Epithelial cell of esophagus (primary cell): ENCODE measurements at places on chromosomes 3 and 15.

GRCh38 chr3:136938334-136938733 is 19.4 kb upstream of the IL20RB start:
- DNase-seq = peak; percentile 61

DNA sequence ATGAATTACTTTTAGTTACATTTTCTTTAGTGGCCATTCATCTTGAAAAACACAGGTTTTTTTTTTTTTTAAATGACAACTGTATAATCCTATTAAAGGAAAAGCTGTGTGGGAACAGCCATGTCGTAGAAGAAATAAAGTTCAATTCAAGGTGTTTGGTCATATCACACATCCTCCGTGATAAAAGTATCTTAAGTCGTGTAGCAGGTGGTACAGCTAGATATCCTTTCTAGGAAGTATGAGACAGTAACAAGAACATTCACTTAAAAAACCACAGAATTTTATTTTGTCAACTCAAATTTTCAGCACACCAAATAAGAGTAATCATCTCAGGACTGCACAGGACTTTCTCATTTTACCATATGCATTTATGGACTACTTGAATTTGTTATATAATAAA is 16.1 kb downstream of the ZDHHC23 start:
- no peak for DNase-seq

GRCh38 chr3:15796771-15797641 is 773 bp downstream of the ANKRD28 start:
- DNase-seq = peak; percentile 65

DNA sequence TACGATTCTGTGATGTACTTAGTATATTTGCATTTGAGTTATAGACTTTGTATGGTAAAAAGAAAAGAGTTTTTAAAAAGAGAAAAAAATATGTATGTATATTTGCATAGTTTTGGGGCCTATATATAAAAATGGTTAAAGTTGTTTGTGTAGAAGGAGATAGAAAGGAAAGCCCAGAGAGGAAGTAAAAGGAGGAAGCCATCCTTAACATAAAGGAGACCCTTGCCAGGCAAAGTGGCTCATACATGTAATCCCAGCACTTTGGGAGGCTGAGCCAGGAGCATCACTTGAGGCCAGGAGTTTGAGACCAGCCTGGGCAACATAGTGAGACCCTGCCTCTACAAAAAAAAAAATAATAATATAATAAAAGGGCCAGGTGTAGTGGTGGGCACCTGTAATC is 8.4 kb downstream of the SNAP23 start:
- DNase-seq = no peak

DNA sequence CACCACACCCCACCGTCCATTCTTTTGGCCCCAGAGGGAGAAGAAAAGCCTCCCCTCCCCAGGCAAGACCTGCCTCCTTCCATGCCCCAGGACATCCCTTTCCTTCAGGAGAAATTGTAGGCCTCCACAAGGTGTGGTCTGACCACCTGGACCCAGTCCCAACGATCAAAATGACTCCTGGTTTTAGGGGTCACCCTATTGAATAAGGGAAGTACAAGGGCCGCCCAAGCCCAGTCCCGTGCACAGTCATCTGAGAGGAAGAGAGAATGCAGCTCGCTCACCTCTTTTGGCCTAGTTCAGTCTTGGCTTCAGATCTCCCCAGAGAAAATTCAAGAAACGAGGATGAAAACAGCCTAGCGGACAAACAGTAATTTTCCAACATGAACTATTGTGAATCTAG is 249.1 kb downstream of the UACA start:
- no peak for DNase-seq

GRCh38 chr3:132317229-132317948 is at the start of gene ACP3:
Gene ACP3 (plus strand): TSS chr3:132317407. CDS start chr3:132317457, 50 bp downstream.
- DNase-seq = peak; percentile 91

- DNase-seq = peak; percentile 58
These were observed 129.4 kb downstream of the VGLL4 start for GRCh38 chr3:11514191-11514821.

DNA sequence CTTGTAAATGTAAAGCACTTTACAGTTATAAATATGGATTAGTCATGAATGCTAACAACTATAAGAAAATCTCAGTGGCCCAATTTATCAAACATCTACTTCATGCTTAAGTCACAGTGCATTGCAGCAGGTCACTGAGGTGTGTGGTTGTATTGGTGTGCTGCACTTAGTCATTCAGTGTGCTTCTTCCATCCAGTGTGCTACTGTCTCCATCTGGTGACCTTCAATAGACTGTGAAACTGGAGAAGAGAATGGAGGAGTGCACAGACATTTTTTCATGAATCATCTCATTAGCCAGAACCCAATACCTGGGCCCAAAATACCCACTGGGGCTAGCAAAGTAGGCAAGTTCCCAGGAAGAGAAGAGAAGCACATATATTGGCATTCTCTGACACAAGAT is 199.6 kb downstream of the SHOX2 start:
- DNase-seq = peak; percentile 14

GRCh38 chr3:138030734-138031280 is 20.8 kb downstream of the CLDN18 start:
- DNase-seq = no peak

GRCh38 chr3:18847583-18848197 is 300.6 kb upstream of the KCNH8 start:
- DNase-seq = peak; percentile 27

GRCh38 chr3:126659915-126660886 is 5.3 kb upstream of the TXNRD3 start:
- DNase-seq = peak; percentile 18

GRCh38 chr3:129560269-129560787 is 17.4 kb downstream of the H1-8 start:
- no peak for DNase-seq

GRCh38 chr3:105762749-105763658 is 105.8 kb downstream of the CBLB start:
- no peak for DNase-seq

DNA sequence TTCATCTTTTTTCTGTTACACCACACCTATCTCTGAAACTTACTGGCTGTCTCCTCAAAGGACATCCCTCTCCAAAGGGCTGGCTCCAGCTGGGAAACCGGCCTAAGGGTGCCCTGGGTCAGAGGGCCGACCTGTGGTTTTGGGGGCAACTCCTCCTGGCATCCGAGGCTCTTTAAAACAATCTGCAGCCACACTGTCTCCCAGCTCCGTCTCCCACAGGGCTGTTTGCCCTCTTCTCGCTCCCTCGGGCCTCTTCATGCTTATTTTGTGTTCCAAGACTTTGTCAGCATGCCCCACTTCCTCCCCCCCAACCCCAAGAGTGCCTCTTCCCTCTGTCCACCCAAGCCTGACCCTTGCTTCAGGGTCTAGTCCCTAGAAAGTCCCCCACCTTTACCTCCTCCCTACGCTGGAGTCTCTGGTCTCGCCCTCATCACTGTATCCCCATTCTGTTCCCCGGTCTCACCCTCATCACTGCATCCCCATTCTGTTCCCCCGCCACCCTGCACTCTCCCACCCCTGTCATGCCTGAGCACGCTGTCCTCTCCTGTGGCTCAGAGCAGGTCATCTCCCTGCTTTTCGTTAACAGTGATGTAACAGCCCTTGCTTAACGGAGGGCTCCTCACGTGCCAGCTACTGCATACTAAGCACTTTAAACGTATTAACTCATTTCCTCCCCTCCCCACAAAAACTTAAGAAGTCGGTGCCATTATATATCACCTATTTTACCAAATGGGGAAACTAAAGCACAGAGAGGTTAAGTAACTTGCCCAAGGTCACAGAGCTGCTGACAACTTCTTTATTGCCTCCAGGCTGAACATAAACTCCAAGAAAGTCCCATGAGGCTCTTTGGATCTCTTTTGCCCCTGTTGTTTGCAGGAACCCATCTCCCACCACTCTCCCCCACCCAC is 1.1 kb upstream of the CSK start:
- DNase-seq = peak; percentile 62

- no peak for DNase-seq
These were observed 45.0 kb downstream of the COPS2 start for GRCh38 chr15:49110158-49110944.

GRCh38 chr15:95131131-95131556 is 899.8 kb downstream of the MCTP2 start:
- DNase-seq = no peak

- no peak for DNase-seq
These were observed 30.6 kb downstream of the PLCH1 start for GRCh38 chr3:155714295-155714718.

GRCh38 chr3:196502775-196503195 is 783 bp downstream of the RNF168 start:
- DNase-seq = peak; percentile 88

GRCh38 chr15:70566989-70567388 is 196.4 kb downstream of the UACA start:
- DNase-seq = no peak

DNA sequence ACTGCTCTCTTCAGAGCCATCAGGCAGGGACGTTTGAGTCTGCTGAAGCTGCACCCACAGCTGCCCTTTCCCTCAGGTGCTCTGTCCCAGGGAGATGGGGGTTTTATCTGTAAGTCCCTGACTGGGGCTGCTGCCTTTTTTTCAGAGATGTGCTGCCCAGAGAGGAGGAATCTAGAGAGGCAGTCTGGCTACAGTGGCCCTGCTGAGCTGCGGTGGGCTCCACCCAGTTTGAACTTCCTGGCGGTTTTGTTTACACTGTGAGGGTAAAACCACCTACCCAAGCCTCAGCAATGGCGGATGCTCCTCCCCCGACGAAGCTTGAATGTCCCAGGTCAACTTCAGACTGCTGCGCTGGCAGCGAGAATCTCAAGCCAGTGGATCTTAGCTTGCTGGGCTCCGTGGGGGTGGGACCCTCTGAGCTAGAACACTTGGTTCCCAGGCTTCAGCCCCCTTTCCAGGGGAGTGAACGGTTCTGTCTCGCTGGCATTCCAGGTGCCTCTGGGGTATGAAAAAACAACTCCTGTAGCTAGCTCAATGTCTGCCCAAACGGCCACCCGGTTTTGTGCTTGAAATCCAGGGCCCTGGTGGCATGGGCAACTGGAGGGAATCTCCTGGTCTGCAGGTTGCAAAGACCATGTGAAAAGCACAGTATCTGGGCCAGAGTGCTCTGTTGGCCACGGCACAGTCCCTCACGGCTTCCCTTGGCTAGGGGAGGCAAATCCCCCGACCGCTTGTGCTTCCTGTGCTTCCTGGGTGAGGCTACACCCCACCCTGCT is 21.1 kb upstream of the ST6GAL1 start:
- DNase-seq = no peak

- DNase-seq = peak; percentile 59
These were observed 7.3 kb downstream of the NEK4 start for GRCh38 chr3:52763466-52763865.

- no peak for DNase-seq
These were observed 136.1 kb downstream of the ADAMTS9 start for GRCh38 chr3:64551697-64552096.

DNA sequence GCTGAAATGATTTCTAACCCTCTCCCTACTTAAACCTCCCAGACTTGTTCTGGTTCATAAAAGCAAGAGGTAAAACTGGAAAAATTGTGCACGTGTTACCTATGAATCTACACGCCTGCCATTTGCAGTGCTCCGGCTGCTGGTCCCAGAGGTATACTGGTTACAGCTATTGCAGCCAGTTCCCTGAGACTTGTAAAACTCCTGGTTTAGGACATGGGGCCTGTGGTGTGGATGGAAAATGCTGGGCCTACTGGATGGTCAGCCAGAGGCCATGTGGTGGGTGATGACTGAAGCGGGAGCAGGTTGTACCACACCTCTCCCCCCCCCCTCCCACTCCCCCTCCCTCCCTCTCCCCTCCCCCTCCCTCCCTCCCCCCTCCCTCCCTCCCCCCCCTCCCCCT is 45.0 kb downstream of the SENP2 start:
- peak; percentile 9 for DNase-seq

GRCh38 chr3:156304406-156304805 is 184.0 kb downstream of the KCNAB1 start:
- DNase-seq = peak; percentile 4

- peak; percentile 51 for DNase-seq
These were observed 5.7 kb upstream of the IQGAP1 start for GRCh38 chr15:90382320-90382719.

GRCh38 chr3:29700256-29700655 is 419.4 kb downstream of the RBMS3 start:
- no peak for DNase-seq

- DNase-seq = peak; percentile 43
These were observed 3.9 kb upstream of the NR2E3 start for GRCh38 chr15:71806452-71806931.

DNA sequence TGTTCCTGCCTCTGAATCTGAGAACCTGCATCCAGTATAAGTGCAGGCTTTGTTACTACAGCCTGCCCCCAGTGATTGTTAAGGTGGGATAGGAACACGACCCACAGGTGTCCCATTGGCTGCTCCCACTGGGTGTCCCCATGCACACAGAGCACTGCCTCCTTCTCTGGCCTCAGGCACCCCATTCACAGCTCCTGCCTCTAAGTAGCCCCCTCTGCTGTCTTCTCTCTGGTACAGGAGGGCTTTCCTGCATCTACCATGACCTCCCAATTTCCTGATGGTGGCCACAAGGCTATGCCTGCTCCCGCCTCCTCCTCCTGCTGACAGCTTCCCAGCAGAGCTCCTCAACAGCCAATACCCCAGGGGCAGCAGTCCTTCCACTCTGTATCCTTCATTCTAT is 238.6 kb upstream of the TMC3 start:
- DNase-seq = no peak

DNA sequence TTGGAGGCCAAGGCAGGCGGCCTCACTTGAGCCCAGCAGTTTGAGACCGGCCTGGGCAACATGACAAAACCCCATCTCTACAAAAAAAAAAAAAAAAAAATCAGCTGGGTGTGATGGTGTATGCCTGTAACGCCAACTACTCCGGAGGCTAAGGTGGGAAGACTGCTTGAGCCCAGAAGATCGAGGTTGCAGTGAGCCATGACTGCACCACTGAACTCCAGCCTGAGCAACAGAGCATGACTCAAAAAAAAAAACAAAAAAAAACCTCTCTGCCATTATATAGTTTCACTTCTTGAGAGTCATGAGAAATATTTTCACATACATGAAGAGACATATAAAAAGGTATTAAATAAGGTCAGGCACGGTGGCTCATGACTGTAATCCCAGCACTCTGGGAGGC is 45.9 kb upstream of the CP start:
- no peak for DNase-seq

DNA sequence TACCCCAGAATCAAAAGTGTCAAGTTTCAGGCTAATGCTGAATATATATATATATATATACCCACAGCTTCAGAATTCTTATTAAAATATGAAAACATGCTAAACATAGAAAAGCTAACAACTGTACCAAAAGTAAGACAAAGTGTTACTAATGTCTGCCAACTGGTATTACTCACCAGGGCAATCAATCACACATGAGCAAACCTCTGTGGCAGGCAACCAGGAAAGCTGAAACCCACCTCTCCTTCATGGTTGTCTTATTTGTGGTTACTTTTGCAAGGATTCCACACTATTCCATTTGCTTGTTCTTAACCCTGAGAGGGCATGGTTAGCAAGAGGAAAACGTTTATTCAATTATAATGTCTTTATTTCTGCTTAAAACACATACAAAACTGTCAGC is 512.3 kb upstream of the MDFIC2 start:
- peak; percentile 72 for DNase-seq

DNA sequence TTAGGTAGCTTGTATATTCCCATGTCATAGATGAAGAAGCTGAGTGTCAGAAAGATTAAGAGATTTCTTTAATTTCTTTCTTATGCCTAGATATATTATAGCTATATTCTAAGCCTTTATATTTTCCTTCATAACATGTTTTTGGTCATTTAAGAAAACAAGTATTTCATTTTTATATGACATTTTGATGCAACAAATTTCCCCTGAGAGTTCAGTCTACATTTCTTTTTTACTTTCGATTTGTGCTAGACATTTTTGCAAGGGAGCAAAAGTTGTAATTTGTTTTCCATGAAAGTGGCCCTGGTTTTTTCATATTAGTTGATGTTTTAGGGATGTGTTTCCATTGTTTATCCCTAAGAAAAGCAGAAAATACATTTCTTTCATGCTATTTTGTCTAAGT is 344.9 kb downstream of the NLGN1 start:
- DNase-seq = no peak
